ENCODE measurements at places on chromosomes 11 and 22.

GRCh38 chr11:10397226-10397987 lies 57.7 kb upstream of the AMPD3 start:
- DNase-seq: no peak

GRCh38 chr11:3616721-3617460 lies 24.9 kb downstream of the ART5 start:
- DNase-seq: no peak

GRCh38 chr11:103845331-103845730 lies 191.1 kb upstream of the DDI1 start:
- DNase-seq: no peak

GRCh38 chr22:32542066-32542676 lies 67.6 kb downstream of the FBXO7 start:
- no peak for DNase-seq

- DNase-seq: no peak
These were observed 114.4 kb upstream of the ASPHD2 start for GRCh38 chr22:26314656-26315055.

GRCh38 chr11:82899186-82899820 lies 927 bp downstream of the PRCP start:
- no peak for DNase-seq

GRCh38 chr11:44577231-44577830 lies 11.9 kb downstream of the CD82 start:
- no peak for DNase-seq

DNA sequence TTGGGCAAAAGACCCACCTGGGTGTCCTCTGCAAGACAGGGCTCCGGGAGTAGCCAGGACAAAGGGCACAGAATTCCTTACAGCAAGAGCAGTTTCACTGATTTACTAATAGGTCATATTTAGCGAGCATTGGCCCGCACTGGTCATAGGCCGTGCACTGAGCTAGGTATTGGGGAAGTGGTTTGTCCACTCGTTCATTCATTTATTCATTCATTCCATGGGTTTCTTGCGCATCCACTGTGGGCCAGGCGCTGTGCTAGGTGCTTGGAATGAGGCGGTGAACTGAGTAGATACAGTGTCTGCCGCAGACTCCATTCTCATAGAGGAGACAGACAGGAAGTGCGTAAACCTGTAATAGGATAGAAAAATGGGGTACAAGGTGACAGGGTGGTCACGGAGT lies 13.2 kb upstream of the LINC01488 start:
- no peak for DNase-seq

DNA sequence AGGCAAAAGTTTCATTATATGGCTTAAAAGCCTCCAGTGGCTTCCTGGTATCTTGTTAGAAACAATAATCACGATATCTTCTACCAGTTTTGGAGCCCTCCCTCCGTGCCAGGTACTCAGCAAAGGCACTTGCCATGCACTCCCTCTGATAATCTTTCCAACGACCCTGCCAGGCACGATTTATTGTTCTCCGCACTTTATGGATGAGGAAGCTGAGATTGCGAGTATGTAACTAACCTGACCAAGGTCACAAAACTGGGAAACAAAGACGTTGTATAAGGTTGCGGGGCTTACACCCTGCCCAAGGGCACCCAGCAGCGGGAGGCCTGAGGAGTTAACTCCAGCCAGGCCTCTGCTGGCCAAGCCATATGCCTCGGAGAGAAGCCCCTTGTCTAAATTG lies 218.1 kb downstream of the SNX19 start:
- DNase-seq: no peak

DNA sequence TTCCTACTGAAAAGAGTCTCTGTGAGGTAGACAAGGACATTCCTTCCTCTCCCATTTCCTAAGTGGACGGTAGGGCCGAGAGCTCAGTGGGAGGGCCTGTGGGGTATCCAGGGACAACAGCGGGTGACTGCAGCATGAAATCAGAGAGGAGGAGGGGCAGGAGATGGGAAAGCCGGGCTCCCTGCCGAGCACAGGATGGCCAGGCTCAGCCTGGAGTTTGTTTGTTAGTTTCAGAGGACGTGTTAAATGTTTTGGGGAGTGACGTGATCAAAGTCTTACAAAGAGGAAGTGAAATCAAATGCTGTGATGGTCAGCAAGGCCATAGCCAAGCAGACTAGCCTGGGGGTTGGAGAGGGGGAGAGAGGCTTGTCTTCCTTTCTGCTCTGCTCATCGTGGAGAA lies 152.7 kb downstream of the ADAMTS15 start:
- DNase-seq: peak; percentile 50

DNA sequence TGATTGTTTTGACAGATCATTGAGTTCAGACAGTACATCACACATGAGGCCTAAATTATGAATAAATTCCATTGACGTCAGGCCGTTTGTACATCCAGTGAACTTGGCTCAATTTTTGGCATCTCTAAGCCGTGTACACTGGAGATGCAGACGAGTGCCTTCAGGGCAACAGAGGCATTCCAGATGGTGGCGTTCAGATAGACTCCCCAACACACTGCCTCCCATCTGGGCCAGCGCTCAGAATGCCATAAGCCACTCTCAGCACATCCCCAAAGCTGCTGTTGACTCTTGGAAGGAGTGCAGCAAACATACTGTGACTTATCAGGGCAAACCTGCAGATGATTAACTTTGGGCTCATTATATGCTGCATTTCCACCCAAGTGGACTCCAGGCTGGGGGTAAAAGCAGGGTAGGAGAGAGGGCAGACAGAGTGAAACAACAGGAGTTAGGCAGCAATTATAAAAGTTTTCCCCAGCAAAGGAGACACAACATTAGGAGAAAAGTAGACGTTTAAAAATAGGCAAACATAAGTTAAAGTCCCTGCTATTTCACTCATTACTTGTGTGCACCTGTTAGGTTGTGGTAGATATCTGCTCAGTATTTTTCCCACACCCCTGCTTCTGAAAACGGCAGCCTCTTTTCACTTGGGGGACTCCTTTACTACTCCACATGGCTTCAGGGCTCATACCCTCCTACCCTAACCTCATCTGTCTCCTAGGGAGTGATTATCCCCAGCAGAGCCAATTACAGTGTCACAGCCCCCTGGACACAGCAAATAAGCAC lies 60.2 kb upstream of the PDE3B start:
- peak; percentile 11 for DNase-seq

- peak; percentile 84 for DNase-seq
These were observed 88.9 kb downstream of the KCNQ1 start for GRCh38 chr11:2533587-2534133.
